ENCODE measurements at places on chromosomes 13 and 19.

DNA sequence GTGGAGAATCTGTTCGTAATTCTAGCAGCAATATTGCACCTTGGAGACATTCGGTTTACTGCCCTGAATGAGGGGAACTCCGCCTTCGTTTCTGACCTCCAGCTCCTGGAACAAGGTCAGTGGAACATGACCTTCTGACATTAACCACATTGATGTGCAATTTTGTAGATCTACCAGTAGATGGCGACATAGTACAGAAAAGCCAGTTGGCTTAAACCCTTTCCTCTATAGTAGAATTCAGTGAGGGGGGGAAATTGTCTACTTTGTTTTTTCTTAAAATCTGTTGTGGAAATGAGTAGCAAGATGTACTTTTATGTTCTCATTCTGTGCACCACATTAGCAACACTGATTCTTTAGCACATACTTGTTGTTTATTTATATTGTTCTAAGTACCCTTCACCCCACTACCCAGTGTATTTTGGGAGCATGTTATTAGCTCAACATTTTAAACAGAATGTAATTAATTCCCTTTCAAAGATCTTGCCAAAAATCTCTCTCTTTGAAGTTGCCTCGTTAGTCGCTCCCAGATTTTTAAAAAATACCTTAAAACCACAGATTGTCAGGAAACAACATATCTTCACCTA, 332.2 kb downstream of the MYO16 start:
- DNase-seq = peak; percentile 8

GRCh38 chr19:29836409-29836825, 24.6 kb downstream of the CCNE1 start:
- DNase-seq = no peak

DNA sequence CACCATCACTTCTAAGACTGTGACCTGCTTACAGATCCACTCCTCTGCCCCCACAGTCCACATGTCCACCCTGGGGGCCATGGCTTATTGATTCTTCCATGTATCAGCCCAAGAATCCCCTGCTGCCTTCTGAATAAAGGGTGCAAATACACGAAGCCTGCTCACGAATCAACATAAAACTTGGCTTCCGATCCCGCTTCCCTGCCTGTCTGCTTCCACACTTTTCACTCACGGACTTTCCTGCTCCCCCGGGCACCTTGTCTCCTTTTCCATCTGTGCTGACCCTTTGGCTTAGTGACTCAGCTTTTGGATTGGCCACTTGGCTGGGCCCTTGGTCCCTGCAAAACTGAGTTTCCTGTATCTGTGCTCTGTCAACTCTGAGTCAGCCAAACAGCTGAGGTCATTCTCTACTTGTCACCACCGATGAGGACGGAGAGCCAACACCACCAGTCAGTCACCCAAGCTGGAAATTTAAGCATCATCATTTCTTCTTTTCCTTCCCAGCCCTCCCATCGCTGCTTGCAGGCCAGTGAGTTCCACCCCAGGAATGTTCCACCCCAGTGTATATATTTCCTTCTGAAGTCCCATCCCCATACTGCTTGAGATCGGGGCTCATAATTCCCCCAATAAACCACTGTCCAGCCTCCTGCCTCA, 11.4 kb upstream of the USP12 start:
- peak; percentile 80 for DNase-seq

GRCh38 chr13:37289212-37289935, 183.9 kb upstream of the CSNK1A1L start:
- no peak for DNase-seq

GRCh38 chr13:19993024-19993423, 34.5 kb downstream of the ZMYM2 start:
- DNase-seq = no peak

GRCh38 chr19:5628919-5629481, 6.1 kb downstream of the SAFB start:
- no peak for DNase-seq

Data from amniotic stem cell (primary cell).